ENCODE measurements at places on chromosomes 16 and 17. TPM values are rescaled to one million over a fixed set of nuclear protein-coding genes. Genes with fewer than 3 reads are reported as not detected.

DNA sequence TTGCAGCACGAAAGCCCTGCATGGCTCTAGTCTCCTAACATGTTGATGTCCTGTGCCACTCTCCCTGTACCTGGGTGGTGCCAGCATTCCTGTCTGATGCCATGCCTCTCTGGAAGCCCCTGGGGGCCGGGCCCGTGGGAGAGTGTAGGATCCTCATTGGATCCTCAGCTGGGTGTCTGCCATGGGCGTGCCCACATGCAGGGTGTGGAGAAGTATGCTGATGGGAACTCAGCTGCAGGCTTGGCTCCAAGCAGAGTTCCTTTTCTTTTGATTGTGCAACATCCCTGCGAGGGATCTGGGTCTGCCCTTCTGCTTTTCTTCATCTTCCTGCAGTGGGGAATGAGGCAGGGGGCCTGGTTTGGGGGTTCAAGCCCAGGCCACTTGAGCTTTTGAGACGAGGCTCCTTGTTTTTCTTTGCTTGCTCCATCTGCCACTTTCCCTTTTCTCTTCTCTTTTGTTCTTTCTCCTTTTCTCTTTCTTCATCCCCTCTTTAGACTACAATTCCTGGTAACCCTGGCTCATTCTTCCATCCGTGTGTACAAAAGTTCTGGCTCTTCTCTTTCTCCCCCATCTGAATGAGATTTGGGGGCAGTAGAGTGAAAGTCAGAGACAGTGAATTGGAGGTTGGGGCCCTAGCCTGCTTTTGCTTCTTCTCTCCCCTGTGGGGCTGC is 32.9 kb downstream of the KSR1 start:
- no peak for DNase-seq

DNA sequence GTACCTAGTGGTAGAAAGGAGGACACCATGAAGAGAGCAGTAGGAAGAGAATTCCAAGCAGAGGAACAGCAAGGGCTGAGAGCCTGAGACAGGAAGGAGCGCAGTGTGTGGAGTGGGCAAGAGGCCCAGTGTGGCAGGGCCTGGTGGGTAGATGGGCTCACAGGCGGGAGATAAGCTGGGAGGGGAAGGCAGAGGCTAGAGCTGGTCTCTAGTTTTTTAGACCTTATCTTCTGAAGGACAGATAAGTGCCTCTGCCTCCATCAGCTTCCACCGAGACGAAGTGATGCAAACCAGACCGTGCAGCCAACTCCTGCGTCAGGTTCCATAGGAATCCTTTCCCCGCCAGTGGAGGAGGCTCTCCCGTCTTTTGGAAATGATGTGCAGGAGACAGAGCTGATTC is 33.6 kb downstream of the CDH1 start:
- no peak for DNase-seq

The DOC2B gene
- 5.7 TPM for polyA plus RNA-seq

DNA sequence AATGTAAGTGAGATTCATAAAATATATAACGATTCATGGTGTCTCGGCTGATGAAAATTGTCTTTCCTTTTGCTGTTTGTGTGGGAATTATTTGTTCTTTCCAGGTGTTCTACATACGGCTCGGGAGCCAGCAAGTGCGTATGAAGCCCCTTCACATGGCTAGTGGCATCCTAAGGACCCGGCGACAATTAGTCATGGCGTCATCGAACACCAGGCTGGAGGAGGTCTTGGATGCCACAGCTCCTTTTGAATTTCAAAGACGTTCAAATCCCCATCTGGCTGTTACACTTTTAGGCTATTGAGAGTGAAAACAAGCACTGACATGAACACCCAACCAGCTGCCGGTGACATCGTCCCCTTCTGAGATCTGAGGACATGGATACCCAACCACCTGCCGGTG is 397.7 kb upstream of the TNRC6C start:
- no peak for DNase-seq

The ZACN gene
- 7.0 TPM for polyA plus RNA-seq

- DNase-seq: no peak
Observed at GRCh38 chr17:45333702-45334092, 16.9 kb upstream of the MAP3K14 start.

The TPSG1 gene
- polyA plus RNA-seq: 1.5 TPM

The GPR179 gene
- polyA plus RNA-seq: 0.30 TPM

- DNase-seq: no peak
Observed at GRCh38 chr17:63354256-63354655, 91.8 kb downstream of the CYB561 start.

GRCh38 chr17:79664930-79665737 is 54.3 kb upstream of the RBFOX3 start:
- DNase-seq: peak; percentile 77

GRCh38 chr17:36197387-36197703 is 787 bp upstream of the CCL3L1 start:
- DNase-seq: no peak

The CX3CL1 gene
- 3.1 TPM for polyA plus RNA-seq

- no peak for DNase-seq
Observed at GRCh38 chr16:87924041-87924810, 12.1 kb downstream of the CA5A start.

GRCh38 chr17:80028030-80028429 is 7.6 kb downstream of the TBC1D16 start:
- DNase-seq: no peak

Measured in muscle of back (tissue), 13 donors.